ENCODE measurements at places on chromosomes 4 and X. TPM values are rescaled to one million over a fixed set of nuclear protein-coding genes. Genes with fewer than 3 reads are reported as not detected.

The COX18 gene
- total RNA-seq = 6.2 TPM

The ZNF157 gene
- not detected for total RNA-seq

The GABRE gene
- 7.8 TPM for total RNA-seq

The SLITRK2 gene
- total RNA-seq = not detected

The OTC gene
- total RNA-seq = not detected

The EPGN gene
- not detected for total RNA-seq

The DRP2 gene
- 0.19 TPM for total RNA-seq

The PAGE2 gene
- not detected for total RNA-seq

The GAGE12C gene
- total RNA-seq = not detected

The TLR10 gene
- total RNA-seq = 0.02 TPM

The PAGE5 gene
- not detected for total RNA-seq

The C4orf36 gene
- 1.3 TPM for total RNA-seq

The KCND1 gene
- total RNA-seq = 0.70 TPM
